ENCODE measurements at places on chromosomes 4 and X.

DNA sequence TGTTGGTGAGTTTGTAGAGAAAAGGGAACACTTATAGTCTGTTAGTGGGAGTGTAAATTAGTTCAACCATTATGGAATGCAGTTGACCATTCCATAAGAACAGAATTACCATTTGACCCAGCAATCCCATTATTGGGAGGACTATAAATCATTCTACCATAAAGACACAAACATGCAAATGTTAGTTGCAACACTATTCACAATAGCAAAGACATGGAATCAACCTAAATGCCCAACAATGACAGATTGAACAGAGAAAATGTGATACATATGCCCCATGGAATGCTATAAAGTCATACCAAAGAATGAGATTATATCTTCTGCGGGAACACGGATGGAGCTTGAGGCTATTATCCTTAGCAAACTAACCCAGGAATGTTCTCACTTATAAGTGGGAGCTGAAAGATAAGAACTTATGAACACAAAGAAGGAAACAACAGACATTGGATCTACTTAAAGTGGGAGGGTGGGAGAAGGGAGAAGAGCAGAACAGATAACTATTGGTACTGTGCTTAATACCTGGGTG lies 1819.2 kb upstream of the ADGRL3 start:
- no peak for DNase-seq

- peak; percentile 38 for DNase-seq
Measured at GRCh38 chrX:19846995-19847790, 40.2 kb downstream of the SH3KBP1 start.

DNA sequence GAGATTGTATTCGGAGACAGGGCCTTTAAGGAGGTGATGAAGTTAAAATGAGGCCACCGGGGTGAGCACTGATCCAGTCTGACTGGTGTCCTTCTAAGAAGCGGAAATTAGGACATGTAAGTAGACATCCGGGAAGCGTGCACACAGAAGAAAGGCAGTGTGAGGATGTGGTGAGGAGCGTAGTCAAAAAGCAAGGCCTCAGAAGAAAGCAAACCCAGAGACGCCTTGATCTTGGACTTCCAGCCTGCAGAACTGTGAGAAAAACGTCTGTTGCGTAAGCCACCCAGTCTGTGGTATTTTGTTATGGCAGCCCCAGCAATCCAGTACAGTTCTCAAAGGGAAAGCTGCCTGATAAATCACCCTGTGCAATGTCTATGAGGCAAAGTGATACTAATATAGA lies 153.5 kb downstream of the KCNIP4 start:
- peak; percentile 2 for DNase-seq

- DNase-seq, result no peak
Measured at GRCh38 chr4:7155590-7156071, 36.7 kb upstream of the SORCS2 start.

DNA sequence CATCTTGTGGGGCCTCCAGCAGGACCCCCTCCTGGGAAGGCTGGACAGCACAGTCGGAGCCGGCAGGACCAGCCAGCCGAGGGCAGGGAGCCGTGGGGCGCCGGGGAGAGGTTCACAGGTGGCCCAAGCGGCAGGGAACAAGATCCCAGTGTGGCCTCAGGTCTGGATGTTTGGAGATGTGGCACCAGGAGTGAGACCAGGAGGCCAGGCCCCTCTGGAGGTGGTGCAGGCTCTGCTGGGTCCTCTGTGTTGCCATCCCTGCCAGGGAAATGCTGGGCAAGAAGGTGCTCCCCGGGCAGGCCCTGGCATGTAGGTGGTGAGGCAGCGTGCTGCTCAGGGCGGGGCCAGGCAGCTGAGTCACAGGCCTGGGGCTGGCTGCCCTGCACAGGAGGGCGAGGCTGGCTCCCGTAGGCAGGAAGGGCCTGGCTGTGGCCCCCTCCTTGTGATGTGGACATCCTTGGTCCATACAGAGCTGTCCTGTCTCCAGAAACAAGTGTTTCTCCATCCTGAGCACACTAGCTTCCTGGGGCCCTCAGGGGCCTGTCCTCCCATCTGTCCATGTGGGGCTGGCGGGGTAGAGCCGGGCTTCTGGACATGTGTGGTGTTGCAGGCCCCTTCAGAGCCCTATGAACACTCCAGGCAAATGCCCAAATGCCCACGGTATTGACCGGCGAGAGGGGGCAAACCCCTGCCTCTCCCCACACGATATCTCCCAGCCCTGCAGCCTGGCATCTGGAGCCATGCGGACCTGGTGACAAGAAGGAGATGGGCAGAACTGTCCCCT lies 4.8 kb upstream of the HGFAC start:
- DNase-seq, result no peak

GRCh38 chrX:119187298-119187697 lies 48.8 kb upstream of the PGRMC1 start:
- DNase-seq, result no peak

- DNase-seq, result peak; percentile 2
Measured at GRCh38 chr4:47010912-47011446, 17.6 kb upstream of the GABRA4 start.

- peak; percentile 91 for DNase-seq
Measured at GRCh38 chrX:107627838-107628661, at the start of gene PRPS1. PRPS1 (plus strand) TSS chrX:107628510; CDS start chrX:107628629, 119 bp downstream.

DNA sequence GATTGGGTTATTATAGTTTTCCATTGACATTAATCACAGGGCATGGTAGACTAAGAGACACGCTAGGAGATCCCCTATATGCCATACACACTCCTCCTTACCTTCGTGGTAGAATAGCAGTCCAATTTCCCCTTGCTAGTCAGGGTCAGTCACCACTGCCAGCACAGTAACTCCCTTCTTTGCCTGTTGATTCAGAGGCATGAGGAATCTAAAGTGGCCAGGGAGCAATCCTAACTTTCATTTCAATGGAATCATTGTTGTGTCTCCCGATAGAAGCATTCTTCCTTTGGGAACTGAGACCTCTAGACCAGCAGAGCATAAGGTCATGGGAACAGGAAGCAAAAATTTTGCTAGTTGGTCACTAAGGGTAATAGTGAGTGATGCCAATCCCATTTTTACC lies 51.1 kb downstream of the COL25A1 start:
- DNase-seq, result no peak
